ENCODE measurements at places on chromosomes 2 and 18.

DNA sequence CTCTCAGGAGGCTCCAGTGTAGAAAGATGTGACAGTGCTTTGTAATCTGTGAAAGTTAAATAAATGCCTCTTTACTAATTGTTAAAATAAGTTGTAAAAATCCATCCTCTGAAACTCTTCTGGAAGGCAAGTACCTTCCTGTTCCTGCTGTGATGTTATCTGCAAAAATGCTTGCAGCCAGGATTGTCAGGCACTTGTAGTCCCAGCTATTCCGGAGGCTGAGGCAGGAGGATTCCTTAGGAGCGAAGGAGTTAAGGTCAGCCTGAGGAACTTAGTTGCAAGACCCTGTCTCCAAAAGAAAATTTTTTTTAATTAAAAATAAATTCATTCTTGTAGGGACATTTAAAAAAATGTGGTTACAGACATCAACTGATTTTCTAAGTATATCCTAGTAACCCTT lies 22.7 kb upstream of the BMPR2 start:
- no peak for DNase-seq

GRCh38 chr2:122873951-122874350 lies 1118.5 kb downstream of the TSN start:
- DNase-seq = no peak

DNA sequence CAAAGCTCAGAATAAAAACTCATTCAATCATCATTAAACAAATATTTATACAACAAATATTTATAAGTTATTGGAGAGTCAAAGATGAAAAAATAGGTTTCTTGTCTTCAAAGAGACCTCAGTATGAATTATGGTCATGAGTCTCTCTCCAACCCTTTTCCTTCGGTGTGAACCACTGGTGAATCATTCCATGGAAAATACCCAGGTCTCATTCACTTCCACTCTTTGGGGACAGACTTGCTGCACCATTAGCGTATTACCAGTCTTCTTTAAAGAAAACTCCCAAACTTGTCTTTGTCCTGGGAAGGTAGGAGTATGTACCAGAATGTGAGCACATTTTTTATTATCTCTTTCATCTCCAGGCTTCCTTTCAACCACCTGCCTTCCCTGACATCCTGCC lies 257.4 kb upstream of the RBMS1 start:
- DNase-seq = no peak

DNA sequence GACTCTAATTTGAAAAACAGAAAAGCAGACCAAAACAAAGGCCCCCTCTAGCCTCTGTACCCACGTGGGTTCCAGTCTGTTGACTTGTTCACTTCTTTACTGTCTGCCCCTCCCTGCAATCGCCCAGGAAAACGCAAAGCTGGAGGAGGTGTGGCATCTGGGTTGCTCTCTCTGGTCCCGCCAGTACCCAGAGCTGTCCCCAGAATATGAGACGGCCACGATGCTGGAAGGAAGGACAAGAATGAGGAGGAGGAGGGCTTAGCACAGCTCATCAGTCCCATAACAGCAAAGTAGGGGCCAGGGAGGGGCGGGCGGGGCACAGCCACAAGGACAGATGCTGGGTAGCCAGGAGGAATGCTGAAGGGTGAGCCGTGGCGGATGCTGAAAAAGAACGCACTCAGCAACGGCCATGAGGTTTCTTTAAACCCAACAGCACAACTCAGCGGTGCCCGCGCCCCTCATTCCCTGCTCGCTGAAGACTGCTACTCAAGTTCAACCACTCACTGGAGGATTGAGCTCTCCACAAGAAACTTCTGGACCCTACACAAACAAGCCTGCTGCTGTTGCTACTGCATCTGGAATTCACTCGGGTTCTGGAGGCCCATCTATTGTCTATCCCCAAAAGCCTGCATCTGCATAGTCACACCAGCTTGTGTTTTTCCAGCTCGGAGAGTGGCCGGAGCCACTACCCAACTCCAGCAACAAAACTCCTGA lies 187.7 kb downstream of the HDAC4 start:
- DNase-seq = no peak

GRCh38 chr18:48886520-48887293 lies 64.1 kb downstream of the SMAD7 start:
- DNase-seq = no peak

GRCh38 chr2:157107877-157108276 lies 149.6 kb upstream of the GALNT5 start:
- no peak for DNase-seq

- no peak for DNase-seq
Measured at GRCh38 chr18:35510076-35510651, 12.4 kb upstream of the INO80C start.

- DNase-seq = no peak
Measured at GRCh38 chr2:204278454-204278853, 266.8 kb upstream of the PARD3B start.

- DNase-seq = no peak
Measured at GRCh38 chr2:96498021-96498431, 7.1 kb downstream of the NEURL3 start.

- no peak for DNase-seq
Measured at GRCh38 chr2:231722721-231723307, 14.5 kb downstream of the PTMA start.

GRCh38 chr2:206435742-206436141 lies 7.6 kb upstream of the ADAM23 start:
- no peak for DNase-seq
